ENCODE measurements at places on chromosomes 16 and 17.

DNA sequence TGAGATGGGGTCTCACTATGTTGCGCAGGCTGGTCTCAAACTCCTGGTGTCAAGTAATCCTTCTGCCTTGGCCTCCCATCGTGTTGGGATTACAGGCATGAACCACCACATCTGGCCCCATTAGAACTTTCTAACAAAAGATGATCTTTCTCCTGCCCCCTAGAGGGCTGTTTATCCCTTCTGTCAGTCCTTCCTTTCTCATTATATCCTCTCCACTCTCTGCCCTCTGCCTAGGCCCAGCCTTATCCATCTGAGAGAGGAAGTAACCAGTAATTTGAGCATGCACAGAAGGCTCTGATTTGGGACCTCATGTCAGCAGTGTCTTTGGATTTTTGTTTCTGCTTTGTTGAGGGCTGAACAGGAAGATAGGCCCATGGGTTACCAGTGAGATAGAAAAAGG is 4.4 kb upstream of the DHX40 start:
- peak; percentile 10 for DNase-seq

GRCh38 chr16:51845586-51846305 is 694.7 kb upstream of the SALL1 start:
- DNase-seq = no peak

DNA sequence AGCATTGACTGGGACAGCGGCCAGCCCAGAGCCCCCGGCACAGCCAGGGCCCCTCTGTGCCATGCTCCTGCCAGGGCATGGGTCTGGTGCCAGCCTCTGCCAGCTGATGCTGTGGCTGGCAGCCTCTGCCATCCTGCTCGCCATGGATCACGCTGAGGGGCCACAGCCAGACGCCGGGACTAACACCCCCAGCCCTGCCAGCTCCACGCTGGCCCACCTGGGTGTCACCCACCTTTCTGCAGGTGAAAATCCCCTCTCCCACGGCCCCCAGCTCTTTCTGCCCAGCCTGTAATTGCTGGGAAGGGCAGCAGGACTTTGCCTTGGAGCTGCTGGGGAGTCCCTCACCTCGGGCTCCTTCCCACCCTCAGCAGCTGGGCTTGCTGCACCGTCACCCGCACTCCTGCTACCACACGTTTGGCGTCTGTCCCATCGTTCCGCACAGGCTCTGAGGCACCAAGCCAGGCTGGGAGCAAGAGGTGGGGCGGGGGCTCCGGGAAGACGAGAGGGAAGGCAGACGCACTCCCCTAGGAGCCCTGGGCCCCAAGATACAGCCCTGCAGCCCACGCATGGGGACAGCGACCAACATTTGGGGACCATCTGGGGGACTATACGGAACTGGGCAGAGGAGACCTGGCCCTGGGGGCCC is 42.0 kb upstream of the ACSF3 start:
- DNase-seq = no peak

DNA sequence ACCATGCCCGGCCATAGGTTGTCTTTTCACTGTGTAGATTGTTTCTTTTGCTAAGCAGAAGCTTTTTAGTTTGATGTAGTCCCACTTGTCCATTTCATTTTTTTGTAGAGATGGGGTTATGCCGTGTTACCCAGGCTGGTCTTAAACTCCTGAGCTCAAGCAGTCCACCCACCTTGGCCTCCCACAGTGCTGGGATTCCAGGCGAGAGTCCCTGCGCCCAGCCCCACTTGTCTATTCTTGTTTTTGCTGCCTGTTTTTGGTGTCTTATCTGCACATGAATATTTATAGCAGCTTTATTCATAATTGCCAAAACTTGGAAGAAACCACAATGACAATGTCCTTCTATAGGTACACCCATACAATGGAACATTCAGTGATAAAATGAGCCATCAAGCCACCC is 18.8 kb upstream of the SBK1 start:
- no peak for DNase-seq

DNA sequence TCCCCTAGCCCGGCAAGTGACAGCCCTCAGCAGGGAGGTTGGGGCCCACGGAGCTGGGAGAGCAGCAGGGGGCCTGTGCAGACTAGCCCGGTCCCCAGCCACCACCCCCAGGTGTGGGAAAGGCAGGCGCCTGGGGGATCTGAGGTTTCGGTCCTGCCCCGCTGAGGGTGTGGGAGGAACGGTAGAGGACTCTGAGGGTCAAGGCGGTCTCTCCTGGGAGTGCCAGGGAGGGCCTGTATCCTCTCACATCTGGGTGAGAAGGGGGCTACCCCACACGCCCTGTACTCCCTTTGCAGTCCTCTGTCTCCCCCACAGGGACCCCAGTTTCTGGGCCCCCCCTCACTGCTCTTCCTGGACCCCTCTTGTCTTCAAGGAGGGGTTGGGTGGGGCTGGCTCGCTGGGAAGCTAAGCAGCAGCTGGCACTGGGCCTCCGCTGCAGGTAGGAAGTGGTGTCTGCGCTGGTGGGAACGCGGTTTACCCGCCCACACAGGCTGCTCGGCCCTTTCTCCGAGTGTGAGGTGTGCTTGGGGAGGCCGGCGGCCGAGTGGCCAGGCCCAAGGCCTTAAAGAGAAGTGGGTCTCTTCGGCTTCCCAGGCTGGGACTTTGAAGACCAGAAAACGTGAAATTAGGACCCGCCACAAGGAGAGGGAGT is 15.4 kb downstream of the CD7 start:
- DNase-seq = no peak

- DNase-seq = no peak
Observed at GRCh38 chr16:17061326-17061725, 409.4 kb downstream of the XYLT1 start.

GRCh38 chr16:62021161-62021581 is 15.1 kb downstream of the CDH8 start:
- DNase-seq = no peak

DNA sequence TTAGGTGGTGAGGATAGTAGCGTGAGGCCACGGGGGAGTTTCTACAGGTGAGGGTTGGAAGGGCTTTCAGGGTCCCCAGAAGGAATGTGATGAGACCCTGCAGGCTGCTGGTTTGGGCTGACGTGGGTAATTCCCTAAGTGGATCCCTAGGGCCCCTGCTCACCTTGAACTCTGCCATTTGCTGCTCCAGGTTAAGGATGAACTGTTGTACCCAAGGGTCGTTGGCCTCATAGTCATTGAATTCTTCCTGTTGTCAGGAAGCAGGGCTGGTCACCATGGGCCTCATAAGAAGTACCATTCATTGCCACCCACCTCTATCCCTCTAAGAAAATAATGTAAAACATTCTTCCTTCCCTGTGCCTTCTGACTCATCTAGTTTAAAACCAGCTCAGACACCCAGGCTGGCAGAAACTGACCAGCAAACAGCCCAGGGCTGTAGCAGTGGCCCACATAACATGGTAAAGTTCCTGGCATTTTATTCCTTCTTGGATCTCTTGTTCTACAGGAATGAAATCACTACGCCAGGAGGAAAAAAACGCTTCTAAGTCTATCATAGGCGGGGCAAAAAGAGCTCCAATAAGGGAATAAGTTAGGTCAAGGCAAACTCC is 27.6 kb downstream of the FCSK start:
- DNase-seq = peak; percentile 55

GRCh38 chr16:24273508-24274182 is 17.5 kb downstream of the CACNG3 start:
- DNase-seq = peak; percentile 1

- DNase-seq = no peak
Observed at GRCh38 chr17:4978726-4979125, 8.7 kb downstream of the CAMTA2 start.

DNA sequence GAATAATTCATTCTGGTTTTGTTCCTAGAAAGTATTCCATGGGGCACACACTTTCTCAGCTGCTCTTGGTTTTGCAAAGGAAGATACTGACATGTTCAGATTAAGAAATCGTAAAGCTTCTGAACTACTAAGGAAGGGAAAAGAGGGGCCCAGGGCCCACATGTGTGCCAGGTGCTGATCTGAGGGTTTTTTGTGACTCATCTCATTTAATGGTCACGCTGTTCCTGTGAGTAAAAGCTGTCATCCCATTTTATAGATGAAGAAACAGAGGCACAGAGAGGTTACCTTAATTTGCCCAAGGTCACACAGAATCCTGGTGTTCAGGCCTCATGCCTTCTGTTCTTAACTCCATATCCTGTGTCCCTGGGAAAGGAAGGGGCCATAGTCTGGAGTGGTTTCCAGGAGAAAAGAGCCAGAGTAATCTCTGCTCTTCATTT is 113.2 kb downstream of the MSI2 start:
- peak; percentile 33 for DNase-seq

- peak; percentile 82 for DNase-seq
Observed at GRCh38 chr17:27323538-27324215, 29.8 kb downstream of the WSB1 start.

DNA sequence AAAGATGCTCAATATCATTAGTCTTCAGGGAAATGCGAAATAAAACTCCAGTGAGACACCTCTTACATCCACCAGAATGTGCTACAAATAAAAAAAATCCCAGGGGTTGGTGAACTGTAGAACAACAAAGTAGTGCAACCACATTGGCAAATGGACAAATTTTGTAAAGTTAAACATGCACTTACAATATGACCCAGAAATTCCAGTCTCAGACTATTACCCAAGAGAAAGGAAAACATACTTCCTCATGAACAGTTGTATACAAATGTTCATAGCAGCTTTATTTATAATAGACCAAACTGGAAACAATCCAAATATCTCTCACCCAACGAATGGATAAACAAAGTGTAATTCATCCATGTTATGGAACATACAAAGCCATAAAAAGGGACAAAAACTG is 239.5 kb downstream of the ABCC12 start:
- DNase-seq = no peak

DNA sequence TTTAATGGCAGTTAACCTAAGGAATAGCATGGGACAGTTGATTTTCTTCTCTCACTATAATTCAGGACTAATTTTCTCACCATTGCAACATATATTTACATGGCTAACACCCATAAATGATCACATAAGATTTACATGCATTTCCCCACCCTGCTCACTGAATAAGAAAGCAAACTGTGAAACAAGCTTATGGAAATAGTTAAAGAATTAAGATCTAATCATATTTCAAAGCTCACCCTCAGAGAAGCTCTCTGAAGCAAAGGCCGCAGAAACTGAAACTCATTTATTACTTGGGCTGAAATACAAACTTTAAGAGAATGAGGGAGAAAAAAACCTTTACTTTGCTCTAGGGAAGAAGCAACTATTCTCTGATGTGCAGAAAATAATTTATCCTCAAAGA is 218.7 kb upstream of the AXIN2 start:
- no peak for DNase-seq

DNA sequence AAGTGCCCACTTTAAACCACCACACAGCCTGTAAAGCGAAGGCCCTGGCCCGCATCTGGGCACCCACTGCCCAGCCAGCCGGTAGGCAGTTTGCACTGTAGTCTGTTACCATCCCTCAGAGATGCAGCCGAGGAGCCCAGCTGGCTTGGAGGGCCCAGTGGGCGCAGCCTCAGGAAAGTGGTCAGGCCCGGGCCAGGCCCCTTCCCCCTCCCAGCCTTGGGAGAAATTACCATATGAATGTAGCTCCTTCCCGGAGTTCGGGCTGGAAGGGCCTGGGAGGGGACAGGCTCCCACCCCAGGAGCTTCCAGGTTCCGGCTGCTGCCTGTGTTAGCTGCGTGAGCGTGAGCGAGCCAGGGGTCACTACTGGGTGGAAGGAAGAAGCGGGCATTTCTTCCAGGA is 325.4 kb downstream of the SEC14L1 start:
- DNase-seq = no peak

- peak; percentile 50 for DNase-seq
Observed at GRCh38 chr16:80569440-80570105, 28.8 kb downstream of the DYNLRB2 start.

DNA sequence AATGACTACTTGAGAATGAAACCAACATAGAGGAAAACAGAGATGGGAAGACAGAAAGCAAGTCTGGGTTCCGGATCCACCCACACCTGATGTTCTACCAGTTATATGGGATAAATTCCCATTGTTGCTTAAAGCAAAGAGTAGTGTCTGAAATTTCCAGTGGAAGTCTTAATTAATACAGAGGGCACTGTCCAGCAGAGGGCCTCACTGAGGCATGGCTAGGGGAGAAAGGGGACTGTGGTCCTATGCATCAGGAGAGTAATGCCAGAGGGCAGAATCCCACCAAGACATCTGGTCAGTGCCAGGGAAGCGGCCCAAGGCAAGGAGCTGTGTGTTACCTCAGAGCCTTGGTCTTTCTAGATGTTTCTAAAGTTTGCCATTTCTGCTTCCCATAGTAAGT is 7.5 kb upstream of the UMOD start:
- no peak for DNase-seq

DNA sequence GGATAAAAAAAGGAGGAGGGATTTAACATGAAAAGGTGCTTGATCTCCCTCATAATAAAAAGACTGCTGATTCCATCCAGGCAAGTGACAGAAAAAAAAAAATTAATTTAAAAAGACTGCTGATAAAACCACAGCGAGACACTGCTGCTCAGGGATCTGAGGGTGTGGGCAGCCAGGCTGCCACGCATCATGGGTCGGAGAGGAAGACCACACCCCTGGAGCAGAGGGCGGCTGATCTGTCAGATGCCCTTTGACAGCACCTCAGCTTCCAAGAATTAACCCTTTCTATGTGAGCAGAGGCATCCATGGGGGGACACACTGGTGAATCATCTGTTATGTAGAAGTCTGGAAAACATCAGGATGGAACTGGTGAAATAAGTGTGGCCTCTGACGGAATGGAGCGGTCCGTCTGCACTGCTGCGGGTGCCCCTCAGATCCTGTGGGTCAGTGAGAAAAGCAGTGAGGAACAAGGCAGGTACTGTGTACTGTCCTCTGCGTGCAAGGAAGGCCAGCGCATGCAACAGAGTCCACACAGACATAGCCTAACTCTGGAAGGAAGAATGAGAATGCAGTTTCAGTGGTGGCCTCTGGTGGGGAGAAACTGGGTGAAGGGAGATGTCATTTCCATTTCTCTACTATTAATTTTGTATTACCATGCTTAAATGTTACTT is 19.8 kb downstream of the MAPT start:
- no peak for DNase-seq

- no peak for DNase-seq
Observed at GRCh38 chr17:7221278-7222092, 1.7 kb downstream of the ACADVL start.

DNA sequence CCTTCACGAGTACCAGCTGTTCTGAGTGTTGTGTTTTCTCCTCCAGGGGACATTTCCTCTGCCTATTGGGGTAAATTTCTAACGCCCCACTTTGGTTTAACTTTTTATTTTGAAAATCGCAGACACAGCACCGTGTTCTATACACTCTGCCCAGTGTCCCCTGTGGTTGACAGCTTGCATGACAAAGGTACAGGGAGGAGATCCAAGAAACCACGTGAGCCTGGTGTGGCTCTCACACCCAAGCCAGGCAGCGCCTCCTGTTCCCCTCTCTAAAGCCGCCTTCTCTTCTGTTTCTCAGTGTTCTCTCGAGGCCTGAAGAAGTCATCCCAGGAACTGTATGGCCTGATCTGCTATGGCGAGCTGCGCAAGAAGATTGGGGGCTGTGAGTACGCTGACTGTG is 25.4 kb downstream of the CRAMP1 start:
- DNase-seq = no peak
